Activated CD8-positive, alpha-beta T cell treated with anti-CD3 and anti-CD28 coated beads, Interleukin-2, amount 10 ng/mL, durations not matched to agents 7 days and 5 days (primary cell): ENCODE measurements at places on chromosomes 3 and 15.

- DNase-seq: no peak
Measured at GRCh38 chr3:94896994-94897393, 834.1 kb downstream of the NSUN3 start.

GRCh38 chr15:99425657-99426301 is 140.0 kb upstream of the MEF2A start:
- no peak for DNase-seq

GRCh38 chr3:10396083-10396482 is 75.2 kb upstream of the SEC13 start:
- no peak for DNase-seq

DNA sequence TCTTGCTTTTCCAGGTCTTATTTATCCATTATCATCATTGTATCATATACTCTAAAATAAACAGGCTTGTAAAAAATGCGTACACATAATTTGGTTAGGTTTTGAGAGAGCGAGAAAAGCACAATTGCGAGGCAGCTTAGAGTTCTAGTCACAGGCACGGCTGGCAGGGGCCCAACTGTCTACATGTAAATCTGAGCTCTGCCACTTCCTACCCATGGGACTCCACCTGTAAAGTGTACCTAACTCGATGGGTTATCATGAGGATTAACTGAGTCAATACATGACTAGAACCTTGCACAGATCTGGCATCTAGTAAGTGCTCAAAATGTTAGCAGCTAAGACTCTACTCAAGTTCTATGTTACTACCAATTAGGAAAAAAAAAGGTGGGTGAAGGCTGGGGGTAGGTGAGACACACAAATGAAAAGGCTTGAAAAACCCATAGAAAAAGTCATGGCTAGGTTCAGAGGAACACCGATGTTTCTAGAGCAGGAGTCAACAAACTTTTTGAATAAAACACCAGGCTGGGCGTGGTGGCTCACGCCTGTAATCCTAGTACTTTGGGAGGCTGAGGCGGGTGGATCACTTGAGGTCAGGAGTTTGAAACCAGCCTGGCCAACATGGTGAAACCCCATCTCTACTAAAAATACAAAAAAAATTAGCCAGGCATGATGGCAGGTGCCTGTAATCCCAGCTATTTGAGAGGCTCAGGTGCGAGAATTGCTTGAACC is 36.2 kb downstream of the GLB1 start:
- DNase-seq: no peak

DNA sequence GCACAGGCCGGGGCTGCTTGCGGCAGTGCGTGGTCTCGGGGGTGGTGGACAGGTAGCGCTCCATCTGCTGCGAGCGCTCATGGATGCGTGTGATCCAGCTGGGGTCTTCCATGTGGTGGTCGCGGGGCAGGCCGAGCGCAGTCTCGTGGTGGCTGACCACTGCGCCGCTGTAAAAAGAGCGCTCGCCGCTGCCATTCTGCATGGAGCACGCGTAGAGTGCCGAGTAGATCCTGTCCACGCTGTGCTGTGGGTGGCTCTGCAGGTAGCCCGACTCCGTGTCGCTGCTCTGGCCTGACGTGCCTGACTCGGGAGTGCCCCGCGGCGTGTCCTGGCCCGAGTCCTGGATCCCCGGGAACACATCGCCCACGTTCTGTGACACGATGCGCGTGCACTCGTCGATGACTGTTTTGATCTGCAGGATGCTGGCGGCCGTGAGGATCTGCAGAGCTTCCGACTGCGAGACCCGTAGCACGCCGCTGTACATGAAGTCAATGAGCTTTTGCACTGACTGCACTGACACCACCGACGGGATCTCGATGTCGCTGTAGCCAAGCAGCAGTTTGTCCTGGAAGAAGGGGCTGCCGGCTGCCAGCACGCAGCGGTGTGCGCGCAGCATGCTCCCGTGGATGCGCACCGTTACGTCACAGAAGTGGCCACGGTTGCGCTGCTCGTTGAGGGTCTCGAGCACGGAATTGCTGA is 57.4 kb downstream of the TIGIT start:
- DNase-seq: no peak

DNA sequence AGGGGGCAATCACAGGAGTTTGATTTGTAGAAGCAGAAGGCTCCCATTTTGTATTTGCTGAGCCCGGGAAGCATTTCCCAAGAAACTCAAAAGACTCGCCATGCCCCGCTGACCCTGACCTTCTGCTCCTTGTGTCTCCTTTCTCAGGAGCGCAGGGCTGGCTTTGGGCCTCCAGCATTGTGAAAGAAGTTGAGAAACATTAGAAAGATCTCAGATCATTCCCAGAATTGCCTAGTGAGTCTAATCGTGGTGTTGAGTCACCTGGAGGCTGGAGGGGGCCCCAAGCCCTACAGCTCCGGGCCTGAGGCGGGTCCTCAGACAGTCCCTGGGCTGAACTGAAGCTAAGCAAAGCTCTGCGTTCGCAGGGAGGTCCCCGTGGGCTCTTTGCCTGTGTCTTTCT is 10.9 kb upstream of the PIGZ start:
- no peak for DNase-seq

- no peak for DNase-seq
Measured at GRCh38 chr3:61702453-61702852, 141.1 kb downstream of the PTPRG start.

- no peak for DNase-seq
Measured at GRCh38 chr15:82040862-82041261, 5.0 kb downstream of the MEX3B start.

DNA sequence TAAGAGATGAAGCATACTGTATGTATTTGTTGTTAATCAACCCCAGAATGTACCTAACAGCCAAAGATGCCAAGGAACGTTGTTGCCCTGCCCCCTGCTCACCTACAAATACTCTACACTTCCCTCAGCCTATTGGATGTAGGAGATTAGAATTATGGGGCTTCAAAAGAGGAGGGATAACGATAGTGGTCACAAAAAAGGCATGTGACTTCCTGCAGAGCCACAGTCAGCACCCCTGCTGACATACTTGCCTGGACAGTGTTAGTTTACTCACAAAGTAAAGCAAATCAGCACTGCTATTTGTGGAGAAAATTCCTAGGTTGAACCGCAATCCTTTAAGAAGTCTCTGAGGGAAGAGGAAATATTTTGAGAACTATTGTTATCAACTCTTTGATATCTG is 37.9 kb downstream of the PARP15 start:
- no peak for DNase-seq

DNA sequence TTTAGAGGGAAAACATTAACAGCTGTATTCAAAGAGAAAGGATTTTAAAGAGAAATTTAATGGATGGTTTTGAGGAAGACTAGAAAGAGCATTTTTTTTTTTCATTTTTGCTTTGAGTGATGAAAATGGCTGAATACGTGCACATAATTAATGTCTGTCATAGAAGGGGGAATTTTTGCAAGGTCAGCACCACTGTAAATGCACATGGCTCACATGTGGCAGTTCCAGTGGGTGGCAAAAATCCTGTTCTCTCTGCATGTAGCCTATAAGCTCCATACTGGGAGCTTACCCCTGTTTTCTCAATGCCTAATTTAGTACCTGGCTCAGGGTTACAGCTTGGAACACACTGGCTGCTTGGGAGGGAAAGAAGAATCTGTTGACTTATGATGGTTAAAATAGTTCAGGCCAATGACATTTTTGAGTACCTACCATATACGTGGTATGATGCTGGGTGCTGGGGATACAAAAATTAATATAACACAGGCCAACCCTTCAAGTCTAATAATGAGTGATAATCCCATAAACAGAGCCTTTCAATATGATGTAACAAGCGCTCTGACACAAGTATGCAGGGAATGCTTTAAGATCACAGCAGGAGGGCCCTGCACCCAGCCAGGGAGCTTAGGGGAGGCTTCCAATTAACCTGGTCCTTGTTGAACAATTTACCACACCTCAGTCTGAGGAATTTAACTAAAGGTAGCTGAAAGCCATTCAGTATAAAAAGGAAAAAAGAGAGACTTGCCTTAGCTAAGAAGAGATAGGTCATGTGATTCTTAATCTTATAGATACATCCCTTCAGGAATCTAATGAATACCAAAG is 33.0 kb downstream of the HSPBAP1 start:
- no peak for DNase-seq

DNA sequence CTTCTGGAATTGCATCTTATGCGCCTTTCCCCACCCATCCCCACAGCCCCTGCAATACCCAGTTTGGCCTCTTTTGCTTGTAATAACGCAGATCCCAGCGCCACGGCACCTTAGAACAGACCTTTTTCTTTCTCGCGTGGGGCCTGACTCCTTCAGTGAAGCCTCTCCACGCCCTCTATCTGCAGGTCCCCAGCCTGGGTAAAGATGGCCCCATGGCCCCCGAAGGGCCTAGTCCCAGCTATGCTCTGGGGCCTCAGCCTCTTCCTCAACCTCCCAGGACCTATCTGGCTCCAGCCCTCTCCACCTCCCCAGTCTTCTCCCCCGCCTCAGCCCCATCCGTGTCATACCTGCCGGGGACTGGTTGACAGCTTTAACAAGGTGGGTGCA is 594 bp downstream of the CRELD1 start:
- DNase-seq: peak; percentile 46

DNA sequence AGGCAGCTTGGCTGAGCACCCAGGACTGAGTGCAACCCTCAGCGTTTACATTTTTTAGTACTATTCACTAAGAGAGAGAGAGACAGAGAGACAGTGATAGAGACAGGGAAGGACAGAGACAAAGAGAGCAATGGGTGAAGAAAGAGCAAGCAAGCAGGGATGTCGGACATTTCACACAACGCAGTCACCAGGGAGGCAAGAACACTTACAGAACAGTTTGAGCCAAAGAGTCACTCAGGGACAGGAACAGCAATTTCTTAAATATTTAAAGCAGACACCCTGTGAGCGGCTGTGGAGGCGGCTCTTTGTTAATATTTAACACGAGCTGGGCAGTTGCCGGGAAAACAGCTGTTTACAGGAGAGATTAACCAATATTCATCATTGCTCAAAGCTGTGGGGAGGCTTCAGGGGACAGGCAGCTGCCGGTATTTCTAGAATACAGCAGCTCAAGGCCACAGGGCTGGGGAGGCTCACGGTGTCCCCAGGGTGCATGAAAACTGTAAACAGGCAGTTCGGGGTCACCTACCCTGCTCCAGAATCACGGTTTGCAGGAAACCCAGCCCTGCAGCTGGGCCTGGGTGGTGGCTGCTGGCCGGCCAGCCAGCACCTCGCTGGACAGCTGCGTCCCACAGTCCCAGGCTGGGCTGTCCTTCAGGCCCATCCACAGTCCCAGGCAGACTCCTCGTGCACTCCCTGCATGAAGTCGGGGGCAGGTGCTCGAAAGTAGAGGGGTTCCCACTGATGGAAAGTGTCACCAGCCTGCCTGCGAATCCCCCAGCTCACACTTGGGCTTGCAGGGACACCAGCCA is 38.8 kb upstream of the PCSK6 start:
- peak; percentile 17 for DNase-seq

DNA sequence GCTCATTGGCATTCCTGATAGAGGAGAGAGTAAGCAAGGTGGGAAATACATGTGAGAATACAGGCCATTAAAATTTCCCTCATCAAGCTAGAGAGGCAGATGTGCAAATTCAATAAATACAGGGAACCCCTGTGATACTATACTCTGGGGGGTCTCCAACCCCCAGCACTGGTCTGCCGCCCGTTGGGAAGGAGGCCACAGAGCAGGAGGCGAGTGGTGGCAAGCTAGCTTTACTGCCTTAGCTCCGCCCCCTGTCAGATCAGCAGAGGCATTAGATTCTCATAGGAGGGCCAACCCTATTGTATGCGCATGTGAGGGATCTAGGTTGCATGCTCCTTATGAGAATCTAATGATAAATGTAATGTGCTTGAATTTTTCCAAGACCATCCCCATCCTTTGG is 97.1 kb upstream of the PLSCR5 start:
- DNase-seq: no peak

DNA sequence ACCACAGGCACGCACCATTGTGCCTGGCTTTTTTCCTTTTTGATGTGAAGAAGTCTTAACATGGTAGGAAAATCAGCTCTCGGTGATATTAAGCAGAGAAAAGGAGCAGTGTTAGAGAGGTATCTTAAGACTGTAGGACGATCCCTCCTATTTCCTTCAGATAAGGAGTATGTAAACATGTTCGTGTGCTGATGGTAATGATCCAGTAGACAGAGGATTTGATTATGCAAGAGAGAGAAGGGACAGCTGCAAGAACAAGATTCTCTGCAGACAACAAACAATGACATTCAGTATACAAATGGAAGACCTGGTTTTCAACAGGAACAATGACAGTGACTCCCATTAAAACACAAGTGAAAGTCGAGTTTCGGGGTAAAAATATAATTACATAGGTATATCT is 95.1 kb upstream of the MELTF start:
- DNase-seq: no peak

DNA sequence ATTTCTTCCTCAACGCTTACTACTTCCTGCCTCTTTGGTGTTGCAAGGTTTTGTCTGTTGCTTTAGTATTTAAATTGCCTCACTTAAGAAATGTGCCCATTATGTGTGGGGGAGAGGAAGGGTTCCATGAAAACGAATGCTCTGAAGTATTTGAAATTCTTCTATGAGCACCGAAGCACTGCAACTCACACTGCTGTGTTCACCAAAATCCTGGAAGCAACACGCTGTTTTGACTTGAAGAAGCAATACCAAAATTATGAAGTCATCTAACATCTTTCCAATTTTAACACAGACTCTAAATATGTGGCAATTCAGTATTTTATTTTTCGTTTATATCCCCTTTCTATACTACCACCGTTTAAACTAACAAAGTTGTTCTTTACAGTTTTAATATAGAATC is 101.5 kb downstream of the RBMS3 start:
- DNase-seq: no peak

DNA sequence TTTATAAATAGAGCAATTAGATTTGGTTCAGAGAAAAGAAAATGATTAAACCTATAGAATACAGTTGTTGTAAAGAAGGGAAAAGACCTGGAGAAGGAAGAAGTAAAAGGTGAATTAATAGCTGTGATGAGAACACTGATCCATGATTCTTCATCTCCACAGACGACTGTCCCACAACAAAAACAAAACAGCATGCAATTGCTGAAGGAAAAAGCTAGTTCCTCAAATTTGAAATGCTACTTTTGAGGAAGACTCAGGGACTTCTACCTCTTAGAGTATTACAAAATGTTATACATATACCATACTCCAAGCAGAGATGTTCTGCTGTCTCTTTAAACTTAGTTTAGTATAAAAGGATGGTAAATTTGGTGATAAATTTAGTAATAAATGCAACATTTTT is 21.5 kb downstream of the ALCAM start:
- no peak for DNase-seq

- peak; percentile 14 for DNase-seq
Measured at GRCh38 chr15:70355275-70355795, 257.6 kb upstream of the TLE3 start.
